Dermis lymphatic vessel endothelial cell (primary cell): ENCODE measurements at places on chromosomes 7 and 10. TPM values are rescaled to one million over a fixed set of nuclear protein-coding genes. Genes with fewer than 3 reads are reported as not detected.

Gene SGPL1
- total RNA-seq = 14.8 and 18.5 TPM in 2 replicates

Gene IFIT1B
- not detected in 2 replicates for total RNA-seq

Gene FAM13C
- total RNA-seq = 1.3 and 1.5 TPM in 2 replicates

Gene TNKS2
- 55.4 and 65.6 TPM in 2 replicates for total RNA-seq

Gene NKX6-2
- total RNA-seq = not detected in 2 replicates

Gene BTBD16
- not detected in 2 replicates for total RNA-seq

Gene MLXIPL
- total RNA-seq = not detected in 2 replicates

Gene TSPAN12
- total RNA-seq = 128 and 134 TPM in 2 replicates

Gene RAB19
- 0.17 TPM in 1 of 2 replicates, not detected in the other for total RNA-seq

Gene CTAGE8
- total RNA-seq = not detected in 2 replicates

Gene PIK3AP1
- total RNA-seq = 0.09 TPM in 1 of 2 replicates, not detected in the other

Gene RSBN1L
- 9.4 and 15.9 TPM in 2 replicates for total RNA-seq

Gene ADRA2A
- total RNA-seq = under 0.01 TPM in 2 replicates

Gene ZNF655
- 6.0 and 8.3 TPM in 2 replicates for total RNA-seq

Gene ENKUR
- total RNA-seq = 0.22 and 0.60 TPM in 2 replicates

Gene SPDYE11
- total RNA-seq = not detected in 2 replicates

Gene CCDC136
- total RNA-seq = 0.33 and 1.6 TPM in 2 replicates

Gene DLX5
- not detected in 2 replicates for total RNA-seq

Gene TMEM229A
- total RNA-seq = not detected in 2 replicates
